ENCODE measurements at places on chromosomes 12 and 14.
A peak's percentile ranks its signal among the peaks of the same experiment; 100 is the strongest.

DNA sequence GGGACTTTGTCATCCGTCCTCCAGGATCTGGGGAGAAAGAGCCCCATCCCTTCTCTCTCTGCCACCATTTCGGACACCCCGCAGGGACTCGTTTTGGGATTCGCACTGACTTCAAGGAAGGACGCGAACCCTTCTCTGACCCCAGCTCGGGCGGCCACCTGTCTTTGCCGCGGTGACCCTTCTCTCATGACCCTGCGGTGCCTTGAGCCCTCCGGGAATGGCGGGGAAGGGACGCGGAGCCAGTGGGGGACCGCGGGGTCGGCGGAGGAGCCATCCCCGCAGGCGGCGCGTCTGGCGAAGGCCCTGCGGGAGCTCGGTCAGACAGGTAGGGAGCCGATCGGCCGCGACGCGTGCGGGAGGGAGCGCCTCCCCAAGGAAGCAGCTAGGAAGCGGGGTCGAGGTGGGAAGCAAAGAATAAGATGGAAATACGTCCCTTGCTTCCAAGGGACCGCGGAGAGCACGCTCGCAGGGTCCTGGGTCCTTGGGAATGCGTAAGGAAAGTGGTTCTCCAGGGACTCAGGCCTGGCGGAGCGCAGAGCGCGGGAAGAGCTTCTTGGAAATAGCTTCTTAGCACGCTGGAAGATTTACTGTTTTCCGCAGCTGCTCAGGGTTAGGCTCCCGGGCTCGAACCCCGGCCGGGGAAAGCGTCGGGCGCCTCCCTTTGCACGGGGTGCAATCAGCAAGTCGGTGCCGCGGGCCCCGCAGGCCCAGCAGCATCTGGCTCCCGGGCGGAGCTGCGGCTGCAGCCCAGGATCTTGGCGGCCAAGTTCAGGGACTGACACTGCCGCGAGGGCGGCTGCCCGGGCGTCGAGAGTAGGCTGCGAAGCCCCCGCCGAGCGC, 457 bp downstream of the SOCS2 start:
- no peak for DNase-seq

GRCh38 chr12:44000309-44000952, 164.6 kb downstream of the TMEM117 start:
- DNase-seq, result no peak

DNA sequence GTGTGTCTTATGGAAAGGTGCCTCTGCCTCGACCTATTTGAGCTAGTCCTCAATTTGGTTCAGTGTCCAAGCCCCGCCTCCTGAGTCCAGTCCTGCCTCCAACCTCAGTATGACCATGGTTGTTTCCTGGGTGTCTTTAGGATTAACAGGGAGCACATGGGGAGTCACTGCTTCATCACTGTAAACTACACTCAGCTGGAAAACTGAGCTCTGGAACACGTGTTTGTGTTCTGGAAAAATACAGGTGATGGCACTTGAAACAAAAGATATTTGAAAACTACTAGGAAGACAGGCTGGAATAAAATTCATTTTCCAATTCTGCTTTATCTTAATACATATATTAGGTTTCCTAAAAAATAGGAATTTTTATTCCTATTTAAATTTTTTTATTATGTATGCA, 1187.3 kb upstream of the TMEM132C start:
- DNase-seq, result no peak

GRCh38 chr14:59464486-59465315, 479 bp downstream of the GPR135 start:
- DNase-seq, result peak; percentile 68

GRCh38 chr14:45140661-45141187, 5.0 kb downstream of the FANCM start:
- DNase-seq, result no peak

- no peak for DNase-seq
Observed at GRCh38 chr14:56902385-56902784, 92.1 kb upstream of the OTX2 start.

DNA sequence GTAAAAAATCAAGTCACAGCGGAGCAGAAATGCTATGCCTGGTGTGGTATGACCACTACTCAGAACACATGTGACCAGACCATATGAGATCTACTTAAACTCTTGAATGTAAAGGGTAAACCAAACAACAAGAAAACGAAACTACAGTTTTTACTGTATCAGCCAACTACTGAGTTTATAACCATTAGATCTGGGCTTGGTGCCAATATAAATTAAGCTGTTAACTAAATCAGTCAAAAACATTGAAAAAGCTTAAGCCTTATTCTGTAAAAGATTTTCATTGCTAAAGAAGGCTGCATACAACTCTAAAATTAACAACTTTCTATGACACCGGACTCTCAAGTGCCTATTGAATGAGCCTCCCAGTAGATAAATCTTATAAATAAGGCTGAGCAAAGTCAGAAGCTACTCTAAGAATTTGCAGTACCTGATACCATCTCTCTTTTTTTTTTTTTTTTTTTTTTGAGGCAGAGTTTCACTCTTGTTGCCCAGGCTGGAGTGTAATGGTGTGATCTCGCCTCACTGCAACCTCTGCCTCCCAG, 35.4 kb downstream of the SPTLC2 start:
- DNase-seq, result peak; percentile 22

DNA sequence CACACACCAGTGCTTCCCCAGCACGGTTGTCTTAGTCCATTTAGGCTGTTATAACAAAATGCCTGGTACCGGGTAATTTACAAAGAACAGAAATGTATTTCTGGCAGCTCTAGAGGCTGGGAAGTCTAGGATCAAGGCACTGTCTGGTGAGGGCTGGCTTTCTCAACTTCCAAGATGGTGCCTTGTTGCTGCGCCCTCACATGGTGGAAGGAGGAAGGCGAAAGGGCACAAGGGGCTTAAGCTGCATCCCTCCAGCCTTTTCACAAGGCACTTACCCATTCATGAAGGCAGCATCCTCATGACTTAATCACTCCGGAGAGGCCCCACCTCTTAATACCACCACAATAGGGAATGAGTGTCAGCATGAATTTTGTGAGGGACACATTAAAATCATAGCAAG, 155.5 kb downstream of the SLC15A5 start:
- DNase-seq, result no peak

DNA sequence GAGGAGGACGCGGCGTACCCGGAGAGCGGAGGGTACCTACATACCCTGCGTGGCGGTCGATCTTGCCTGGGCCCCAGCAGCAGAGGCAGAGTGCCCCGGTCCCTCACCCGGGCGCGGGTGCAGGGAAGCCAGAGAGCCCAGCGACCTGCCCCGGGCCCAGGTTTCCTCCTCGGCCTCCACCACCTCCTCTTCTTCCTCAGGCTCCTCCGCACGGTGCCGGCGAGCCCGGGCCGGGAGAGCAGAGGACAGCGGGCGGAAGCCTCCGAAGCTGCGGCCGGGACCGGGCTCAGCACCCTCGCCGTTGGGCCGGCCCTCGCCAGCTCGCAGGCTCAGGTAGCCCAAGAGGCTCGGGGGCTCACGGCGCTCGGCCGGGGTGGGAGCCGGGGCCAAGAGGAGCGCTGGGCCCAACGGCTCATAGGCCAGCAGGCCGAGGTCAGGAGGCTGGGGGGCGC, 6.6 kb downstream of the ZNF219 start:
- no peak for DNase-seq

GRCh38 chr14:99724196-99724891, 40.2 kb downstream of the CYP46A1 start:
- no peak for DNase-seq

DNA sequence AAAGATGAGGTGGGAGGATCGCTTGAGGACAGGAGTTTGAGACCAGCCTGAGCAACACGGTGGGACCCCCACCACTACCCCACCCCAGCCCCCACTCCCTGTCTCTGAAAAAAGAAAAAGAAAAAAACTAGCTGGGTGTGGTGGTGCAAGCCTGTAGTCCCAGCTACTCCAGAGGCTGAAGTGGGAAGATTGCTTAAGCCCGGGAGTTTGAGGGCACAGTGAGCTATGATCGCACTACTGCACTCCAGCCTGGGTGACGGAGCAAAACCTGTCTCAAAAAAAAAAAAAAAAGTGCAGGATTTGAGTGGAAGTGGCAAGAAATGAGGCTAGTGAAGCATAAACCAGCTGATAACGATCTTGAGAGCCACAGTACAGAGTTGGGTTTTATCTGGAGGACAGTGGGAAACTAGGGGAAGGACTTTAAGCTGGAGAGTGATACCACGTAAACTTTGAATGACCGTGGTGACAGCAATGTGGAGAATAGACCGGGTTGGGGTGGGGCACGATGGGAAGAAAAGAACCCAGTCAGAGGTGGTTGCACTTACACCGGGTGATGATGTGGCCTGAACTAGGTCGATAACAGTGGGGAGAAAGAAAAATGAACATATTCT, 85.3 kb downstream of the TMEM260 start:
- no peak for DNase-seq

DNA sequence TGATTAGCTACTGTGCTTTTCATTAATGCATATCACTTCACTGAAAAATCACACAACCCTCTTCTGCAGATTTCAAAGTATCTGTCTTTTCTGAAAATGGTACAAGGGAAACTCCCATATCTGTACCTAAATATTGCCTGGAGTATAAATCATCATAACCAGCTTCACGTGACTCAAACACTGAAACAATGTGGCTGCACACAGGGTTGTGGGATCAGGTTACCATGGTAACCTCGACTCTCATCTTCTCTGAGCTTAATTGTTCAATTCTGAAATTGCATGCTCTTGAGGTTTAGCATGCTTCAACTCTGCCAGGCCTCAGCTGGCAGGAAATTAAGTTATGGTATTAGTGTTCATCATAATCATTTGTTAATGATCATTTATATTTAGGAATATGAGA, 77.5 kb upstream of the CPSF6 start:
- DNase-seq, result peak; percentile 8

- no peak for DNase-seq
Observed at GRCh38 chr14:77342726-77343397, 22.0 kb downstream of the GSTZ1 start.

- DNase-seq, result no peak
Observed at GRCh38 chr12:14597480-14597879, 29.8 kb upstream of the PLBD1 start.

DNA sequence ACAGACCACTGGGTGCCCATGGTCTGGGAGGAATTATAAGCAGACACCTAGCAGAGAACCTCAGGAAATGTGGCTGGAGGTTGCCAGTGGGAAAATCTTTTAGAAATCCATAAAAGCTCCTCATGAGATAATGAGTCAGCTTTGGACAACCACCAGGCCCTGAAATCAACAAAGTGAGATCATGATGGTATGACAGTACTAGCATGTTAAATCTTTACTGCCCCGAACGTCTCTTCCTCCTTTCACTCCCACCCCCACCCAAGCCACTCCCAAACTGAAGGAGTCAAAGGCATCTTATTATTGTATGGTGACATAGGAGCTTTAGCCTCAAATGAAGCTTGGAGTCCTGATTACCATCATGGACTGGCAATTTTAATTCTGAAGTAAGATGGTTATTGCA, 240.0 kb downstream of the DIO2 start:
- DNase-seq, result no peak

DNA sequence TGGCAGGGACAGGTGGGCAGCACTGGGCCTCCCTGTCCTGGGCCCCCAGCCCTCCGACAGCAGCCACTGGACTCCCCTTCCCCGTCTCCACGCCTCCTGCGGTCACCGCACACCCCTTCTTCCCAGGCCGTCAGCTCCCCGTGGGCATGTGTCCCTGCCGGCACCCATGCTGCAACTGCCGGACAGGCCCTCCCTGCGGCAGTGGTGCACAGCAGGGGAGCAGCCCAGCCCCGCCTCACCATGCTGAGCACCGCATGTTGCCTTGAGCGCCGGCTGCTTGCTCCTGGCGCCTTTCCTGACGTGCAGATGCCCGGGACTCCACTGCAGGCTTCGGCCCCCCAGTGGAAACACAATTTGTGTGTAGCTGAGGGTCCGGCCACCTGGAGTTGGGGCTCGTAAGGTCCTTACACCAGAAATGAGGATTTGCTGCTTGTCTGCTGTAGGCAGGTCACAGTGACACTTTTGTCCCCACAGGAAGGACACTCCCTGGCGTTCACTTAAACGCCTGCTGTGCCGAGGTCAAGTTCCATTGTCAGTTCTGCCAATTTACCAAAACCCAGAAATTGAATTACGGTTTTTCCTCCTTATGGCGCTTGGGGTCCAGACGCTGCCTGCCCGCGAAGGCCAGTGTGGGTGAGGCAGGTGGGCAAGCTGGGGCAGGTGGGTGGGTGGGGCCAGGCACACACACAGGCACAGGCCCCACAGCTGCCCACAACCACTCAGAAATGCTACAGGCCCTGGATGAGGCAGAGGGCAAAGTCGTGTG, 28.2 kb upstream of the MMP17 start:
- DNase-seq, result peak; percentile 24

DNA sequence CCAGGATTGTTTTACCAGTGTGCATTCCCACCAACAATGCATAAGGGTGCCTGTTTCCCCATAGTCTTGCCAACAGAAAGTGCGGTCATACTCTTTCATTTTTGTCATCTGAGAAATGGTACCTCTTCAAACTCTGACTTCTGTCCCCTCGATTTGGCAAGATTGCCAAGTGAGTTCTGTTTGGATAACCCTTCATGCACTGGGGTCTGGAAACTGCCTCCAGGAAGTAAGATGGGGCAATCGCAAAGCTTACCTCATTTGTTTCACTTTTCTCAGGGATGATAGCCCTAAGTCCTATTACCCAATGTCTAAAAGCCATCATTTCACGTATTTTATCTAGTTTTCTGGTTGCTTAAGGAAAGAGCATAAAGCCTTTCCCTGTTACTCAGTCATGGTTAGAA, 28.6 kb upstream of the NR1H4 start:
- no peak for DNase-seq

- DNase-seq, result no peak
Observed at GRCh38 chr14:104294983-104295680, 156.7 kb downstream of the KIF26A start.

- DNase-seq, result no peak
Observed at GRCh38 chr12:116927244-116927940, 16.6 kb downstream of the FBXW8 start.

DNA sequence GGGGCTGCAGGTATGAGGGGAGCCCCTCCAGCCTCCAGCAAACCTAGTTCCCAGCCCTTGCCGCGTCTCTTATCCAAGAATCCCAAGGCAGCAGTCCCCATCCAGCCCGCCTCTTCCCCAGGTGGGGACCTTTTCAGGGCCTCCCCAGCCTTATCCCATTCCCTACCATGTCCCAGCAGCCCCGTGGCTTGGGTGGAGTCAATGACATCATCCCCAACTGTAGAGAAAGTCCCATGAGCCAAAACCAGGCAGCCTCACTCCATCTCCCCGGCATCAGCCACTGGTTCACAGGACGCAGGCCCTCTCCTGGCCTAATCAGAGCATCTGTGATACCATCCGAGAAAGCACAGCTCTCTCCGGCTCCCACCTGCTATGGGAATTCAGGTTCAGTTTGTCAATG, 131.0 kb downstream of the NCOR2 start:
- no peak for DNase-seq

- DNase-seq, result no peak
Observed at GRCh38 chr12:96336489-96336888, 63.8 kb downstream of the CDK17 start.

DNA sequence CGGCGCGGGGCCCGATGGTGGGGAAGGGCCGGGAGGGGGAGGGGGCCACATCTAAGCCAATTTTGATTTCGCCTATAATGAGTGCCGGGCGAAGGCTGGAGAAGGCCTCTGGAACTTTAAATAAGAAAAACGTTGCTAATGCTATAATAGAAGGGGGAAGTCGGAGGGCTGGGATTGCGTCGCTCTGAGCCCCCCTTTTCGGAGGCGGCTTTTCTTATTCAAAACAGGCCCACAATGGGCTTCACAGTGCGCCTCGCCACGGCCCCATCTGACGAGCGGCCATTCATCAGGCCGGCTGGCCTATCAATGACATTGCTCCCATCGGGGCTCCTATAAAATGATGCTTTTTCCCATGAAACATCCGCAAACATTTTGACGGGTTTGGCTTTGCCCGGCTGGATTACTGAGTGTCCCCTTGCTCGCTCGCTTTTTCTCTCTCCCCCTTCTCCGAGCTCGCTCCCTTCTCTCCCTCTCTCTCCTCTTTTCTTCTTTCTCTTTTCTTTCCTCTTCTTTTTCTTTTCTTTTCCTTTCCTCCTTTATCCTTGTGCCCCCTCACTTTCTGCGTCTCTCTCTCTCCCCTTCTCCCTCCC, at the start of gene RFX4:
TSS of gene RFX4 (plus strand) at position 364 of the 590 bp plus-strand sequence. CDS start 317 bp downstream, outside the sequence.
- no peak for DNase-seq

Data from NCI-H345 (cell line).